ENCODE measurements at places on chromosomes 13 and 19.

GRCh38 chr13:106551751-106552150 lies 16.2 kb downstream of the ARGLU1 start:
- no peak for DNase-seq

GRCh38 chr13:110109910-110110309 lies 197.0 kb downstream of the COL4A1 start:
- DNase-seq, result no peak

- no peak for DNase-seq
These were observed 31.3 kb upstream of the ISYNA1 start for GRCh38 chr19:18469069-18469846.

DNA sequence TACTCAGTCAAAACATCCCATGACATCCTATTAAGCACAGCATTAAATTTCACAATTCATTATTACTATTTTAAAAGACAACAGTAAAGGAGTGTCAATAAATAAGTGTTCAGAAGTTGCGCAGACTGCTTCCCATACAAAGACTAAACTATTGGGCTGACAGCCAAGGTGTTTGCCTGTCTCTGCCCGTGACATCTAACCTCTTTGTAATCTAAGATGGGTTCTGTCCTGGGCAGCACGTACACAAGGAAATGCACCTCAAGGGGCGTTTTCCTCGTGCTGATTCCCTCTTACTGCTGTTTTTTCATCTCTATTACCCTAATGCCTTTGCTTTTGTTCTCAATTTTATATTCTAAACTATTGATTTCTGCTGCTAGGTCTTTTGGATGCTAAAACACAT lies 216.3 kb downstream of the NHLRC3 start:
- DNase-seq, result no peak

- no peak for DNase-seq
These were observed 162.0 kb upstream of the SOX1 start for GRCh38 chr13:111904701-111905608.

GRCh38 chr13:54383604-54384003 lies 1355.0 kb downstream of the OLFM4 start:
- no peak for DNase-seq

DNA sequence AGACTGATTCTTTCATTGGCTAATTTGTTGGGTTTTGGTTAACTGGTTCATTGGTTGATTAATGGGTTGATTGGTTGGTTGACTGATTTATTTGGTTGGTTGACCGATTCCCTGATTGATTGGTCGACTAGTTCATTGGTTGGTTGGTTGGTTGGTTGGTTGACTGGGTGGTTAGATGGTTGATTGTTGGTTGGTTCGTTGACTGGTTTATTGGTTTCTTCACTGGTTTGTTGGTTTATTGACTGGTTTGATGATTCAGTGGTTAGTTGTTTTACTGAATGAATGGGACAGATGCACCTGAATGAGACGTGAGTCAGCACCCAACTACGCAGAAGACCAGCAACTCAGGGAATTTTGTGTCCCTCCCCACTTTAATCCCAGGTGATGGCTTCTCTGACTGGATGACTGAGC lies 2.7 kb upstream of the NUP62 start:
- no peak for DNase-seq

- DNase-seq, result no peak
These were observed 186.8 kb upstream of the TSC22D1 start for GRCh38 chr13:44762911-44763310.

GRCh38 chr13:101092985-101093384 lies 323.3 kb downstream of the NALCN start:
- DNase-seq, result no peak

GRCh38 chr13:93847162-93847561 lies 620.6 kb downstream of the GPC6 start:
- peak; percentile 11 for DNase-seq

DNA sequence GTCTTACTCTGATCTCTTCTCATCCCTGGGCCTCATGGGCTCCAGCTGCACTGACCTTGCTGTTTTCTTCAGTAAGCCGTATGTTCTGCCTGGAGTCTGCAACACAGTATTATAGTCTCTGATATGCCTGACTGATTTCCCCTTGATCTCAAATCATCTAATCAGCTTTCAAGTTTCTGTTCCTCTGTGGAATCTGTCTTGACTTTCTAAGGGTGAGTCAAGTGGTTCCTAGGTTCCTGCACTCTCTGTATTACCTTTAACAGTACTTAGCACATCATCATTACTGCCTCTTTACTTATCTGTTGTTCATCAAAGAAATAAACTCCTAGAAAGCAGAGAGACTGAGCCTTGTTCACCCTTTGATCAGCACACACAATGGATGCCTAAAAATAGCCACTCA lies 350.7 kb downstream of the LMO7 start:
- no peak for DNase-seq

GRCh38 chr19:45215391-45216191 lies 29.6 kb downstream of the EXOC3L2 start:
- no peak for DNase-seq

GRCh38 chr19:38216785-38217641 lies 7.0 kb downstream of the DPF1 start:
- no peak for DNase-seq

DNA sequence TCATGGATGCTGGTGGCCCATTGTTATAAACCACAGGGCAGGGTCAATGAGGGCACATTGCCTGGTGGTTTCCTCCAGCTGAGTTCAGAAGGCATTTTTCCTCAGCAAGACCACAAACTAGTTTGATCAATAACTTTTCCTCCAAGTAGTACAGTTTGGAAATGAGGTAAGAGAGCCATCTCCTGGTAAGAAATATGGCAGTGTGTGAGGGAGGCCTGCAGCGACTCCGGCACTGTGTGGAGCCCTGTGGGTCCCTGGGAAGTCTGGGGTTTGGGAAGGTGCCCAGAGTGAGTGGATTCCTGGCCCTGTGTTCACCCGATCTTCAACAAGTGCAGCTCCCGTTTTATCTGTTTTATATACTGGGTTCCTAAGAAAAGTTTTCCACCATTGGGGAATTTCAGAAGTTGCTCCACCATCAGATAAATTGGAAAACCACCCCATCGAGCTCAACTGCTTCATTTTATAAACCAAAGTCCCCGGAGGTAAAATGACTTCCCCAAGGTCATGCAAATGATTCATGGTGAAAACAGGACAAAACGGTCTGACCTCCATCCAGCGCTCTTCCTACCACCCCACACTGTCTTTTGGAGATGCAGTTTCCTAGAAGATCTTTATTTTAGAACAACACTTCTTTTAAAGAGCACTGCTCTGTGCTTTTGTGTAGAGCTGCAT lies 148.4 kb downstream of the KATNAL1 start:
- DNase-seq, result peak; percentile 39
